Glomerular endothelial cell (primary cell): ENCODE measurements at places on chromosomes 11 and 22. TPM values are rescaled to one million over a fixed set of nuclear protein-coding genes. Genes with fewer than 3 reads are reported as not detected.

DNA sequence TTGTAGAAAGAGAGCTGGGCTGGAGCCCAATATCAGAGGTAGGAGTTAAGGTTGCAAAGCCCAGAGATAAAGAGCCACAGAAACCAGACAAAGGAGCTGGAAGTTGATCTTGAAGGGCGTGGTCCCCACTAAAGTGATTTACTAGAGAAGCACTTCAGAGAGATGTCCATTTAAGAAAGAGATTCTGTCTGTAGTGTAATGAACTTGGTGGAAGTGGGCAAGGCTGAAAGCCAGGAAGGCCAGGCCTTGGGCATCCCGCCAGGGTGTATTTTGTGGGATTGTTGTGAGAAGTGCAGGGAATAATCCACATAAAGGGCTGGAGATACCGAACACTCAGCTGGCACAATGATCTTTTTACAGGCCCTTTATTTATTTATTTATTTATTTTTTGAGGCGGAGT lies 1398.8 kb downstream of the TBC1D22A start:
- DNase-seq = no peak

- DNase-seq = no peak
Observed at GRCh38 chr11:70640408-70640807, 242.1 kb downstream of the CTTN start.

- no peak for DNase-seq
Observed at GRCh38 chr11:124168796-124169195, 14.3 kb upstream of the OR10D3 start.

Gene OSM
- not detected in 2 replicates for total RNA-seq

Gene EMID1
- total RNA-seq = 2.3 and 12.0 TPM in 2 replicates

Gene RGL4
- not detected in 2 replicates for total RNA-seq

Gene MRGPRF
- total RNA-seq = 0.24 TPM in 1 of 2 replicates, not detected in the other

Gene PRODH
- 1.0 TPM in 1 of 2 replicates, not detected in the other for total RNA-seq

Gene COA4
- total RNA-seq = 63.8 and 80.3 TPM in 2 replicates
